ENCODE measurements at places on chromosomes 3 and 15.
A peak's percentile ranks its signal among the peaks of the same experiment; 100 is the strongest.

DNA sequence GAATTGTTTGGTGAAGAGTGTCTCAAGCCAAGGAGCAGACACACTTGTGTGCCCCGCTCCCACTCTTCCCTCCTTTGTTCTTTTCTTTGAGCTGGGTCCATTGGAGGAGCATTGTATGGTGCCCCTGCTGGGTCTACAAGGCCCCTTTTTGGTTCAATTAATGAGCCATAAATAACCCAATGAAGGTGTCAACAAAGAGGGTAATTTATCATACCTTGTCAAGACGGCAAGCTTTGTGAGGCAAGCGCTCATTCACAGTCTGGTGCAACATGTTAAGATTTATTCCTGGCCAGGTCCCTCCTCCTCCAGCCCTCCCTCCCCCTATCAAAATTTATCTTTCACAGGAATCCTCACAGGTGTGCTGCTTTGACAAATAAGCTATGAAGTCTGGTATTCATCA lies 300.1 kb downstream of the RORA start:
- DNase-seq: no peak

DNA sequence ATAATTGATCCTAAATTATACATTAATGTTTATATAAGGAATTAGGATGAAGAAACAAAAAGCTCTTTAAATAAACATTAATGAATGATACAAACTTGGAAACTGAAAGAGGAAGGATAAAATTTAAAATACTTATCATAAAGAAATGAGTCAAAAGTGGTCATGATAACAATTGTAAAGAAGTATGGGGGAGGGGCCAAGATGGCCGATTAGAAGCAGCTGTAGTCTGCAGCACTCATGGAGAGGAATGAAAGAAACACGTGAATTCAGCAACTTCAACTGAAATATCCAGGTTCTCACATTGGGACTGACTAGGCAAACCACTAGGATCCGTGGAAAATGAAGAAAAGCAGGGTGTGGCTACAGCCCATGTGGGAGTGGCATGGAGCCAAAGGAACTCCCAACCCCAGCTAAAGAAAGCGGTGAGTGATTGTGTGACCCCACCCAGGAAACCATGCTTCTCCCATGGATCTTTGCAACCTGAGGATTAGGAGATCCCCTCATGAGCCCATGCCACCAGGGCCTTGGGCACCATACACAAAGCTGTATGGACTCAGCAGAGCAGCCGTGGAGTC lies 13.1 kb upstream of the CP start:
- DNase-seq: peak; percentile 40

- DNase-seq: no peak
These were observed 254.2 kb upstream of the SLCO3A1 start for GRCh38 chr15:91599261-91599660.

GRCh38 chr15:29456964-29457363 lies 187.3 kb upstream of the NSMCE3 start:
- no peak for DNase-seq

DNA sequence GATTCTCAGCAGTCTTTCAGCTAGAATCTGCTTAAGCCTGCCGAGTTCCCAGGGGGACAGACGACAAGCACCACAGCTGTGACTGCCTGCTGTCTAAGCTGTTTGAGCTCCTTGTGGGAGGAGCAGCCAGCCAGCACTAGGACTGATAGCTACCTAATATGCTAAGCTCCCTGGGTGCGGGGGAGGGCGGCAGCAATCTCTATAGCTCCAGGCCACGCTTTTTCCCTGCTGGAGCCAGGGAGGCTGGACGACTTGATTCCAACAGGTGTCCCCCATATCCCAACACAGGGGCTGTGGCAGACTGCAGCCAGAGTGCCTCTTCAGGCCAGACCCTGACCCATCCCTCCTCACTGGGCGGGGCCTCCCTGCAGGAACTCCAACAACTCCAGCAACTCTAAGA lies 134.1 kb upstream of the ARPP21 start:
- DNase-seq: no peak

DNA sequence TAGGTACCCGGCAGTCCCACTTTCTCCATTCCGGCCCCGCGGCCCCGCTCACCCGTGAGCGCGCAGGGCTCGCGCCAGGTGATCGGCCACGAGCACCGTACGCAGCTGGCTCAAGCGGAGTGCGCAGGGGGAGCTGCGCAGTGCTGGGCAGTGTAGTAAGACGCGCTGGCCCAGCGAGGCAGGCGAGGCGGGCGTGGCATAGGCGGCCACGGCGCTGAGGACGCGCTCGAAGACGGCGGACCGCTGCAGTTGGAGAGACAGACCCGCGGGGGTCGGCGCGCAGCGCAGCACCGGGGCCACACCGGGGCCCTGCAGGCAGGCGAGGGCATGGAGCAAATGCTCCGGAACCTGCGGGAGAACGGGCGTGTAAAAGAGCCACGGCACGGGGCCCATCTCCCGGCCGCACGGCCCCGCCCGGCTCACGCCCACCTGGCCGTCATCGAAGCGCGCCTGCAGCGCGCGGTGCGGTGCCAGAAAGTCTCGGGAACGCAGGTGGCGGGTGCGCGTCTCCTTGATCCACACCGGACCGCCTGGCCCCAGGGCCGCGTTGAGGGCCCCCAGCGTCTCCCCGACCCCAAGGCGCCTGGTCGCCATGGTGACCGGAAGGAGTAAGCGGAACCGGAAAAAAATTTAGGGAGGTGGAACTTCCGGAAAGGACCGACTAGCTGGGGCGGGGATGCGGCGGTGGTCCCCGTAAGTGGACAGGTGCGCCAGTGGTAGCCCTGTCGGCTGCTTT lies at the start of gene DALRD3:
TSS of gene DALRD3 (minus strand) at position 610 of the 736 bp plus-strand sequence. CDS start at position 594, 16 bp downstream.
- DNase-seq: peak; percentile 71

GRCh38 chr3:57587905-57588304 lies 9.2 kb downstream of the ARF4 start:
- no peak for DNase-seq

GRCh38 chr3:107365051-107365450 lies 12.2 kb upstream of the CCDC54 start:
- DNase-seq: no peak

DNA sequence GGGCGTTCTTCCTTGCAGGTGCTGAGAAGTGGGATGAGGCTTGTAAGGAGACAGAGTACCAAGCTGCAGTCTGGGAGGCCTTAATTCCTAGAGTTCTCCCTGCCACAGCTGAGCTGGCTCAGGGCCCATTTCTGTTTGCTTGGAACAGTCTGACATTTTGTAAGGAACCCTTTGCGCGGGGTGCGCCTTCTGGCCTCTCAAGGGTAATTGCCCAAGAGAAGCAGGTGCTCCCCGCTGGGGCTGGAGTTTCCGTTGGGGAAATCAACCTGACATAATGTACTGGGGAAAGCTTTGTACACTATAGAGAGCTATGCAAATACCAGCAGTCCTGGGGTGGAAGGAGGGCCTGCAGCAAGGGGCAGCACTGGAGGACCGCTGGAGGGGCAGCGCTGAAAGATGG lies 83.6 kb downstream of the HMG20A start:
- peak; percentile 58 for DNase-seq

All from small intestine (tissue), 16 donors.